ENCODE measurements at places on chromosomes 12 and 14. TPM values are rescaled to one million over a fixed set of nuclear protein-coding genes. Genes with fewer than 3 reads are reported as not detected.

DNAJC22 gene
- 2.6 TPM for total RNA-seq

C12orf50 gene
- total RNA-seq, result not detected

KERA gene
- total RNA-seq, result not detected

MYBPC1 gene
- total RNA-seq, result not detected

KCNJ8 gene
- total RNA-seq, result 19.4 TPM

FGD6 gene
- total RNA-seq, result 18.1 TPM

YEATS4 gene
- total RNA-seq, result 10.8 TPM

CLEC4D gene
- total RNA-seq, result not detected

CPNE6 gene
- total RNA-seq, result not detected

RBM23 gene
- 68.6 TPM for total RNA-seq

ARHGEF40 gene
- 39.6 TPM for total RNA-seq

NRL gene
- 1.3 TPM for total RNA-seq

FAM90A1 gene
- total RNA-seq, result not detected

MYRFL gene
- total RNA-seq, result not detected

RPS6KL1 gene
- total RNA-seq, result 2.2 TPM

NOVA1 gene
- total RNA-seq, result 1.9 TPM

PRIMA1 gene
- total RNA-seq, result not detected

ATL1 gene
- 6.9 TPM for total RNA-seq

ITPK1 gene
- total RNA-seq, result 15.5 TPM

TROAP gene
- 11.3 TPM for total RNA-seq

FSCB gene
- under 0.01 TPM for total RNA-seq

HOXC10 gene
- 0.43 TPM for total RNA-seq

PMCH gene
- not detected for total RNA-seq

NKX2-1 gene
- total RNA-seq, result not detected

RNF212B gene
- total RNA-seq, result not detected

HCAR2 gene
- not detected for total RNA-seq

GUCY2C gene
- total RNA-seq, result not detected

KRT2 gene
- total RNA-seq, result not detected

All from fibroblast of villous mesenchyme (primary cell).